SK-MEL-5 (cell line): ENCODE measurements at places on chromosomes 2 and 18. TPM values are rescaled to one million over a fixed set of nuclear protein-coding genes. Genes with fewer than 3 reads are reported as not detected.

DNA sequence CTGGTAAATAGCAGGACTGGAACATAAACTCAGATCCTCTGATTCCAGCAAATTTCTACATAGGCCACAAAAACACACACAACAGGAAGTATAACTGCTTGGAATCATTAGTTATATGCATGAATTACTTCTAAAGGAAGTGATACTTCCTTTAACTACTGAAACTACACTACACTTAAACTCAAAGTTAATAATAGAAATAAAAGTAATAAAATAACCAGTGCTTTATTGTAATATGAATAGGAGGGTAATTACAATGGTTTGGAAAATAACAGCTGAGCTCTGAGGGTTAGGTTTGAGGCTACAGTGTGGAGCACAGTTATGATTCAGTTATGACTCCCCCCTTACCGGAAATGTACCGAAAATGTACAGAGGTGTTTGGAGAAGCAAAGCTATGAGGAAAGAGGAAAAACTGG is 18.5 kb upstream of the POLI start:
- no peak for DNase-seq

DNA sequence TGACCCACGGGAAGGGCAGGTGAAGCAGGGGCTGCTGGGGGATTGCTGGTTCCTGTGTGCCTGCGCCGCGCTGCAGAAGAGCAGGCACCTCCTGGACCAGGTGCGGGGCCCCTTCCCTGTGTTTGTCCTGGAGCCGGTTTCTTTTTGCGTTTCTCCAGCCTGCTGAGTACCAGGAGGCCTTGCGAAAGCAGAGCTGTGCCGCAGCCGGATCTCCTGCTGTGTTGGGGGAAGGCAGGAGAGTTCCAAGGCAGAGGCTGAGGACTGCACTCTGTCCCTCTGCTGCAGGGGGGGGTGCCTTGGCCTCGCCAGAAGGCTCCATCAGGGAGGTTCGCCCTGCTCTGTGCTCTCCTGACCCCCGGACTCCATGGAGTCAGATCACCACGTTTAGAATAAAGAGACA is 2.8 kb downstream of the CAPN10 start:
- DNase-seq: no peak

DNA sequence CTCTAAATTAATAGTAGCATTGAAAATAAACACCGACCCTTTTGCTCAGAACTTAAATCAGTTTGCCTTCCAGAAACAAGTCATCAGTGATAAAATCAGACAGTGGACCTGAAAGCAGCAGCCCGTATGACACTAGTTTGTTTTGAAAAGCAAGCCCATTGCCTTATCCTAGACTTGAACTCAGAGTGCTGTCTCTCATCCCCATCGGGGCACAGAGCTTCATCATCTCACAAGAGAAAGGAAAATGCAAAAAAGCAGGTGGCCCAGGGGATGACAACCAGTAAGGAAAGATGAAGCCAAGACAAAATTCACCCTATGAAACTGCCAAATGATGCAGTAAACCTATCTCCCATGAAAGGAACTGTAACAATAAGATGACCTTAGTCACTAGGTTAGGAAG is 71.2 kb downstream of the CERKL start:
- no peak for DNase-seq

- DNase-seq: no peak
Measured at GRCh38 chr2:231362555-231363184, 32.8 kb upstream of the B3GNT7 start.

The SLC4A3 gene
- 2.9 and 4.0 TPM in 2 replicates for total RNA-seq

The ZNF512 gene
- 6.2 and 7.3 TPM in 2 replicates for total RNA-seq

The DPP4 gene
- 0.08 TPM in 1 of 2 replicates, not detected in the other for total RNA-seq

The CEP76 gene
- total RNA-seq: 9.0 and 12.6 TPM in 2 replicates
